ENCODE measurements at places on chromosomes 11 and 22.
A peak's percentile ranks its signal among the peaks of the same experiment; 100 is the strongest.

DNA sequence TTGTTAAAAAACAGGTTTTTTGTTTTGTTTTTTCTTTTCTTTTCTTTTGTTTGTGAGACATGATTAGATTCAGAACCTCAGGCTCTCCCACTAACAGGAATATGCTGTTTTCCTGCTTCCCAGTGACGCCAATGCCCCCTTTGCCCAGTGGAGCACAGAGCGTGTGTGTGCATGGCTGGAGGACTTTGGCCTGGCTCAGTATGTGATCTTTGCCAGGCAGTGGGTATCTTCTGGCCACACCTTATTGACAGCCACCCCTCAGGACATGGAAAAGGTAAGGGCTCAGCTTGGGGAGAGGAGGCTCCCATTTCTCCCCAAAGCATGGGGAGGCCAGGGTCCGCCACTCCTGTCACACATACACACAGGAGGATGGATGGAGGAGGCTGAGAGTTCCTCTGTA is 25.0 kb downstream of the CYB5R2 start:
- no peak for DNase-seq

DNA sequence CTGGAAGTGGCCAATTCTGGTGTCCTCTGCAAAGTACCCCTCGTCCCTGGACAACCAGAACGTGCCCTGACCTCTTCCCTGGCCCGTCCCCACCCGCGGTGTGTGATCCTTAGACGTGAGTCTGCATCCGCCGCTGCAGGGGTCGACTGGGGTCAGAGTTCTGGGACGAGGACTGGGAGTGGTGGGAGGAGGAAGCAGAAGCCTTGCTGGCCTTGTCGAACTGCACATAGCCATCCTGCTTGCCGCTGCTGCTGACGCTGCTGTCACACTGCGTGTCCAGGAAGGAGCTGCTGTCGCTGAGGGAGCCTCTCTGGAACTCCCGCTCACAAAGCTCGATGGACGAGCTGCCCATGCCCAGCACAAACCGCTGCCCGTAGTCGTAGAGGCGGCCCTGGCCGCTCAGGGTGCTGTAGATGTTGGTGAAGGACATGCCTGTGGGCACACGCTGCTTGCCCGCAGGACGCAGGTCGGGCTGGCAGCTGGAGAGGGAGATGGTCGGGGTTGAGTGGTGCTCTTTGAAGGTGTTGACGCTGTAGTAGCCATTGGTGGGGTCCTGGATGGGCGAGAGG is 69.1 kb downstream of the ST3GAL4 start:
- no peak for DNase-seq

DNA sequence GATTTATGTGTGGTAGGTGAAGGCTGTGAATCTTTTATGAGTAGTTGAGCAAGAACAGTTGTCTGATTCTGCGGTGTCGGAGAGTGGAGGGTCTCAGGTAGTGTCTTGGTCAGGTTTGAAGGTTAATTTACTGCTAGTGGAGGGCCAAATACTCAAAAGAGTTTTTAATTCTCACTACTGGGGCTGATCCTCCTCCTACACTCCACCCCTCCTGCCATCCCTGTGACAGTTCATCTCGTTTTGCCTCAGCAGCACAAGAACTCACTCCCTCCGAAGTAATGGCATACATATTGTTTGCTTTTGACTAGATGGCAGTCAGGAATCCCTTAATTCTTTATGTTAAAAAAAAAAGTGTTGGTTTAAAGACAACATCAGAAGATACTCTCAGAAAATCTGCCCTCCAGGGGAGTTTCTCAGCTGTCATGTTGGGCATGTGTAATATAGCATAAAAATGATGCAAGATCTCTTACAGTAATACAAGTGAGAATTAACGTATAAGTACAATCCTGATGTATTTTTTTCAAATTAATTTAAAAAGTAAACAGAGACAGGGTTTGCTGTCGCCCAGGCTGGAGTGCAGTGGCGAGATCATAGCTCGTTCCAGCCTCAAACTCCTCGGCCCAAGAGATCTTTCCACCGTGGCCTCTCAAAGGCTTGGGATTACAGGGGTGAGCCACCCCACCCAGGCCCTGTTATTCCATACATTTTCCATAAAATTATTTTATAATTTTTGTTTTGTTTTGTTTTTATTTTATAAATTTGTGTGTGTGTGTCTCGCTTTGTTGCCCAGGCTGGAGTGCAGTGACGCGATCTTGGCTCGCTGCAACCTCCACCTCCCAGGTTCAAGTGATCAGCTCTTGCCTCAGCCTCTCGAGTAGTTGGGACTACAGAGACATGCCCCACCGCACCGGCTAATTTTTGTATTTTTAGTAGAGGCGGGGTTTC is 1.3 kb downstream of the FAR1 start:
- no peak for DNase-seq

DNA sequence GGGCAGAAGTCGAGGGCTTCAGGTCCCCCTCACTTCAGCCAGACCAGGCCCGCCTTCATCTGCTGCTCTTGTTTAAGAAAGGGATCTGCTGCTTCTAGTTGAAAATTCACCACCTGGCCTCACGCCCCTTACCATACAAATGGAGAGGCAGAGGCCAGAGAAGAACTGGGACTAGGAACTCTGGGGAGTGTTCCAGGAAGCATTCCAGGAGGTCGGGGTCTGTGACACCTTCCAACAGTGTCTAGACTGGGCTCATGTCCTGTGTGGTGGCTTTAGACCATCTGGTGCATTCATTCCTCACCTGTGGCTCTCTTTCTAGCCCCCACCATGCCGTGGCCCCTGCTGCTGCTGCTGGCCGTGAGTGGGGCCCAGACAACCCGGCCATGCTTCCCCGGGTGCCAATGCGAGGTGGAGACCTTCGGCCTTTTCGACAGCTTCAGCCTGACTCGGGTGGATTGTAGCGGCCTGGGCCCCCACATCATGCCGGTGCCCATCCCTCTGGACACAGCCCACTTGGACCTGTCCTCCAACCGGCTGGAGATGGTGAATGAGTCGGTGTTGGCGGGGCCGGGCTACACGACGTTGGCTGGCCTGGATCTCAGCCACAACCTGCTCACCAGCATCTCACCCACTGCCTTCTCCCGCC is 12.3 kb downstream of the TSKU start:
- DNase-seq: no peak

- DNase-seq: peak; percentile 53
Observed at GRCh38 chr22:44735518-44736428, 16.6 kb upstream of the ARHGAP8 start.

DNA sequence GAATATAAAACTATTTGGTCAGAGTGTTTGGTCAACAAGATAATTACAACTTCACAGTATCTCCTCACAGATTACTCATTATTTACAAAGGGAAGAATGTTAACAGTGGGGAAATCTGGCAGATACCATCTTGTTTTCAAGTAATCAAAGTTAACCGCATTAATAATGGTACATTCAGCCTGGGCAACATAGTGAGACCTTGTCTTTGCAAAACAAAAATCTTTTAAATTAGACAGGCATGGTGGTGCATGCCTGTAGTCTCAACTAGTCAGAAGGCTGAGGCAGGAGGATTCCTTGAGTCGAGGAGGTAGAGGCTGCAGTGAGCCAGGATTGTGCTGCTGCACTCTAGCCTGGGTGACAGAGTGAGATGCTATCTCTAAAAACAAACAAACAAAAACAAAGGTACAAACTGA is 78.5 kb downstream of the ACER3 start:
- no peak for DNase-seq

GRCh38 chr11:86481399-86481798 is 106.7 kb downstream of the CCDC81 start:
- no peak for DNase-seq

DNA sequence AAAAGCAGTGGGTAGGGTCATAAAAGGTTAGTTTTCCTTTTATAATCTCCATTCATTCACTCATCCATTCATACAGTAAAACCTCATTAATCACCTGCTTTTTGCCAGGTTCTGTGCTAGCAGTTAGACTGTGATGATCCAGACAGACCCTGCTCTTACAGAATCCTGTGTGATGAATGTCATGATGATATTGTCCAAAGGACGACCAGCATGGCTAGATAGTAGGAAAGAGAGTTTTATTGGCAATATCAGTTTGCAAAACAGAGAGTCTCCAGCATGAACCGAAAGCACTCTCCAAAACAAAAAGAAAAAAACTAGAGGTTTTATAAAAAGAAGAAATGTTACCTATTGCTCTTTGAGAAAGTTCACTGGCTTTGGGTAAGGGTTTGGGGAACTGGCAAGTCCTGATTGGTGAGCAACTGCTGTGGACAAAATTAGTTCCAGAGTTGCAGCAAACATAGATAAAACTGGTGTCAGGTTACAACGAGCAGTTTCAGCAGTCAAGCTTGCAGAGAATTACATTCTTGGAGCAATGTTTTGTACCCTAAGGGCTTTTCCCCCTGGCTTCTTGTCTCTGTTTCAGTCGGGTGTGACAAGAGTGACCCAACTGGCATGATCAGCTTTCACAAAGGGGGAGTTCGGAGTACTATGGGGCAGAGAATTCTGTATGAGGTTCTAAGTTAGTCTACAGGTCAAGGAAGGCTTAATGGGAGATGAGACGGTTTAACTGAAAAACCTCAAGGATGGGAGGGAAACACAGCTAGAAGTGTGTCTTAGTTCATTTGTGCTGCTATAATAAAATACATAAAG is 58.3 kb downstream of the HSD17B12 start:
- DNase-seq: no peak

GRCh38 chr11:131471976-131472375 is 101.6 kb downstream of the NTM start:
- DNase-seq: no peak

GRCh38 chr22:36455571-36456463 is 25.6 kb downstream of the TXN2 start:
- no peak for DNase-seq

DNA sequence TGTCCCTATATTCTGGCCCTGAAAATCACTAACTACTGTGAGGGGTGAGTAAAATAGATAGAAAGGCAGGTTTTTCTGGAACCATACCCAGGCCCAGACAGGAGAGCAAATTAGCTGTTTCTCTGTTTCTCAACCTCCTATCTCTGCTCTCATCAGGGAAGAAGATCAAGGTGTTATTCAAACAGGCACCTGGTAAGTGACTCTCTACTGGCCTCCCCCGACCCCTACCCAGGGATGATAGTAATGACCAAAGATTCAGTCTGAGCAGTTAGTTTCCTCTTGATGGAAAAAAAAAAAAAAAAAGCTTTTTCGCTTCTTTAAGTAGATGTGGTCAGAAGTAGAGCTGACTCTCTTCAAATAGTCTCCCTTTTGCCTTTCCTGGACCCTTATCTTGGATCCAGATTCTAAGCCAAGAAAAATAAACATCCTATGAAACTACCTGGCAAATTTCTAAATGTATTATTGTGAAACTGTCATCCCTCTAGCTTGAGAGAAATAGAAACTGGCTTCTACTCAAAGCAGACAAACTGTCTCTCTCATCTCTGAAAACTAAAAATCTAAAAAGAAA is 9.9 kb downstream of the LRRC4C start:
- no peak for DNase-seq

GRCh38 chr22:44550711-44551491 is 52.9 kb upstream of the RTL6 start:
- DNase-seq: peak; percentile 37

DNA sequence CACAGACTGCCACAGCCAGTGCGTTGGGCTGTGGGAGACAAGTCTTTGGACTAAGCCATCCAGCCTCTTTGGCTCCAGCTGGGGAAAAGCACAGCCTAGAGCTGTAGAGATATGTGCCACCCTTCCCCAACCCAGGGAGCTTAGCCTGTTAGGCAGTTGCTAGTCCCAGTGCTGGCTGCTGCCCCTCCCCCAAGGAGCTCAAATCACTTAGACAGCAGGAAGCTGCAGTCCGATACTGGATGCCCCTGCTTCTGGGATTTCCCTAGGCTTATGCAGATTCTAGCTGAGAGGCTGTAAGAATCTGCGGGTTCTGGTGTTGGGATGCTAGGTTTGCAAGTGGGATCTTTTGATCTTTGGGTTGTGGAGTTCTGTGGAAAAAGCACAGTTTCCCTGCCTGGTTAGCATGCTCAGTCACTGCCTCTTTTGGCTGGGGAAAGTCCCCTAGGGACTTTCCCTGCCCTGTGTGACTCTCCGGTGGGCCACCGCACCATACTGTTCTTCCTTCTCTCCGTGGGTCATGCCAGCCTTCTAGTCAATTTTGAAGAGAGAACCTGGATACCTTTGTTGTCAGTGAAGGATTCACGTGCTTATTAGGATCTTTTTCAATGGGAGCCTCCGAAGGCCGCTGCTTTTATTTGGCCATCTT is 792.0 kb downstream of the KCNA4 start:
- no peak for DNase-seq

- DNase-seq: no peak
Observed at GRCh38 chr22:23833911-23834317, 4.9 kb downstream of the DERL3 start.

DNA sequence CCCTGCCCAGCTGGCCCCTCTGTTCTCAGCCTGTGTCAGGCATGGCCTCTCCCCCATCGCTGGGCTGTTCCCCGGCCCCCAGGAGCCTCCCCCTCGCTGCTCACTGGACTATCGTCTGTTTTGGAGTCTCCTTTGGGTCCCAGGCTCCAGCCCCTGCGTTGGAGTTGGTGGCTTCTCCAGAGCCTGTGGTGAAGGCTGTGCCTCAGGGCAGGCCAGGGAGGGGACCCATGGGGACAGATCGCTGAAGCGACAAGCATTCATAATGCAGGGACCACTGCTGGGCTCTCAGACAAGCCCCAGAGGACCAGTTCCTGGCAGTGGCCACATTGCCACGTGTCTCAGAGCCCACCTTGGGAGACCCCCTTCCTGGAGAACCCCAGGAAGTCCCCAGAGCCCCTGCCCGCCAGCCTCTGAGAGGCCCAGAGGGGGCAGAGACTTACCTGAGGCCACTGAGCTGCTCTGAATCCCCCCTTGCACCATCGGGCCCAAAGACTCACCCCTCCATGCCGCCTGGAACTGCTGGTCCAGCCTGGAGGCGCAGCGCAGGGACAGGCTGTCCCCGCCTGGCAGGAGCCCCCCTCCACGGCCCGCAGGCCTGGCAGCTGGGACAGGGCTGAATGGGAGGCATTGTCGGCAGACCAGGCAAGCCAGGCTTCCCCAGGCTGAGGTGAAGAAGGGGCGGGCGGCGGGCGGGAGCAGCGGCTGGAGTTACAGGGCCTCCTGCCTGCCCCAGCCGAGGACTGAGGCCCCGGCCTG is at the start of gene CHADL:
TSS of gene CHADL (minus strand) at position 555 of the 756 bp plus-strand sequence. CDS start at position 505, 50 bp downstream.
- peak; percentile 98 for DNase-seq

GRCh38 chr11:2887515-2888195 is 2.1 kb upstream of the CDKN1C start:
- DNase-seq: no peak

GRCh38 chr11:128709402-128709801 is 15.5 kb downstream of the FLI1 start:
- DNase-seq: no peak

- no peak for DNase-seq
Observed at GRCh38 chr11:67006029-67006884, 16.7 kb upstream of the SYT12 start.

Data from Ammon's horn (tissue), 1 donor.